ENCODE measurements at places on chromosomes 7 and 10.

DNA sequence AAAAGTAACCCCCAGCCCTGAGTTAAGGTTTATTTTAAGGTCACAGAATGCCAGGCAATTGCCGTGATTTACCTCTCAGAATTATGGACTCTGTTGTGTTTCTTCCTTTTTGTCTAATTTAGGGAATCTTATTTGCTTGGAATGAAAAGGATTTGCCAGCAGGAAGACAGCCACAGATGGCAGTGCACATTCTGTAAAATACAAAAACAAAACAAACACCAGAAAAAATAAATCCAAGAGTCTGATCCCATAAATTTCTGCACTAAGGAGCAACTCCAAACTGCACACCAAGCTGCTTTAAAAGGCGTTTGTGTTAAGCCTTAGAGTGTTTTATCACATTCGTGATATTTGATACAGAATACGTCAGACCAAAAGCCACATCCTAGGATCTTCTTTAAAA is 199.0 kb upstream of the C7orf33 start:
- DNase-seq = no peak

- DNase-seq = no peak
Measured at GRCh38 chr7:46830-47140, 145.6 kb upstream of the FAM20C start.

- no peak for DNase-seq
Measured at GRCh38 chr10:19918794-19919193, 102.6 kb downstream of the PLXDC2 start.

GRCh38 chr10:129703287-129704137 is 236.5 kb downstream of the MGMT start:
- DNase-seq = peak; percentile 29

- DNase-seq = no peak
Measured at GRCh38 chr7:122132341-122132740, 11.7 kb downstream of the AASS start.

- DNase-seq = no peak
Measured at GRCh38 chr7:114130866-114131265, 212.1 kb upstream of the PPP1R3A start.

- DNase-seq = no peak
Measured at GRCh38 chr7:37882086-37882485, 33.7 kb downstream of the NME8 start.

DNA sequence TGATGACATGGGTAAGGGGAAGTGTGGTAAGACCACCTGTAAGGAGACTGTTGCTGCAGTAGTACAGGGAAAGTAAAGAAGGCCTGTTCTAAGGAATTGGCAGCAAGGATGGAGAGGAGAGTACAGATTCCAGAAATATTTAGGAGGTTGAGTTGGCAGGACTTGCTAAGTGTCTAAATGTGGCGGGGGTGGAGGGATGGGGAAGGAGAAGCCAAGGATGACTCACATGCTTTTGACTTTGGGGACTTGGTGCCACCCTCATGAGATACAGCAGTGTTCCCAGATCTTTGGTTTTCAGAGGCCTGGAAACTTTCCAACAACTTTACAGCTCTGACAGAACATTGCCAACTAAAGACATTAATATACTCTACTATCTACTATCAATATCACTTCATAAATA is 45.4 kb downstream of the CDK6 start:
- DNase-seq = no peak
